Activated CD4-positive, CD25-positive, alpha-beta regulatory T cell treated with anti-CD3 and anti-CD28 coated beads, Interleukin-2, amount 50 U/mL, for 24 hours (primary cell): ENCODE measurements at places on chromosomes 1 and 21.

GRCh38 chr1:8343464-8344001 is 25.6 kb downstream of the SLC45A1 start:
- no peak for ATAC-seq

DNA sequence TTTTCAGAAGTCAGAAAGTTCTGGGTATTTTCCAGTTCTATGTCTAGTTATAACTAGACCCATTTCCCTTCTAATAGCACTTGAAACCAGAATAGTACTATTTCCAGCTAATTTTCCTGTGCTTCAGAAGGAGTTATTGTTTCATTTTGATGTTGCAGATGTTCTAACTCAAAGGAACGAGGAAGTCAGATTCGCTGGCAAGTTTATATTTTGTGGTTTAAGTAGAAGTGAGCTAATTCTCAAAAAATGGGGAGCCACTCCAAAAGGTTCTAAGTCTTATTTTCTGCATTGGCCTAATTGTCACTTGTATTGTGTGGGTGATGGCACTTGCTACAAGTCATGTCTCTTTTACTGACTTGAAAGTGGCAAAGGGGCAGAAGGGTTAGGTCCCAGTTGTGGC is 18.1 kb downstream of the CCDC185 start:
- no peak for ATAC-seq

DNA sequence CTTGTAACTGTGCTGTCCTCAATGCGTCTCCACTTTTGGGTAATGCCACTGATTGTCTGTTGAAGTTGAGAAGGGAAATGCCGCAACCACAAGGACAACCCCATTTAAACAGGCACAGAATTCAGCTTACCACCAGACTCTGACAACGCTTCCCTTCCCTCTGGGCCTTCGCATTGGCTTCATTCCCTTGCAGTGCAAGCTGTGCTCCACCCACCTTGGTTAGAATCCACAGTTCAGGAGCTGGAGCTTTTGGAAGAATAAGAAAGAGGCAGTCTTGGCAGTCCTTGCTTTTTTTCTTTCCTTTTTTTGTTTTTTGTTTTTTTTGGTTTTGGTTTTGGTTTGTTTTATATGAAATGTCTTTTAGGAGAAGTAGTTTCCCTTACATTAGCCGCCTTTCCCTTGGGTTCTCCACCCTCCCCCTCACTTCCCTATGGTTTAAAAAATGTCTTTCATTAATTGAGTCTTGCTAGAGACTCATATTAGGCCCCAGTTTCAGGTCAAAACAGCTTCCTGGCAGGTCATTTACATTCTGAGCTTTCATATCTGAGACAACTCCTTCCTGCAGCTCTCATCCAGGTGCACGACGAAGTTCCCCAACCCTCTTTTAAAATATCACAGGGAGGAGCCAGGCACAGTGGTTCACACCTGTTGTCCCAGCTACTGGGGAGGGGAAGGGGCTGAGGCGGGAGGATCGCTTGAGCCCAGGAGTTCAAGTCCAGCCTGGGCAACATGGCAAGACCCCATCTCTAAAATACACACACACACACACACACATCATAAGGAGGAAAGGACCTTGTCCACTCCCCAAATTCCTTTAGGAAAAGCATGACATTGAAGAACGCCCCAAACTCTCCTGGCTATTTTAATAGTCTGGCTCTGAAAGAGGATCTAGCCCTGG is 20.7 kb upstream of the LAX1 start:
- ATAC-seq: peak; percentile 35

- ATAC-seq: no peak
Measured at GRCh38 chr1:28392027-28392652, 22.6 kb downstream of the PHACTR4 start.

DNA sequence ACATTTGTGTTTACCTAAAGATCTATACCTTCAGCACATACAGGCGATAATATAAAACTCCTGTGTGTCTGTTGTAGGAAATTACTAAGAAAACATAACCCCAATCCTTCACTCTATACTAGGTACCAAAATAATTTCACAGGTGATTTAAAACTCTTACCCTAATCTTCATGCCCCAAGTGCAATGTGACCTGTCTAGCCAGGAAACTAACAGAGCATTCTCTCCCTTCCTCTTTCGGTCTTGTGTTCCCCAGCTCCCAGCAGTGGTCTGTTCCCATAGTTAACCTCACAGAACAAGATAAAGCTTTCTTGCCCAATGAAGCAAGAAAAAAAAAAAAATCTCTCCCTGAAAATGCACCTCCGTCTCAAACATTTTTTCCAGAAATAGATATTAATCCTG is 493.5 kb downstream of the DPYD start:
- no peak for ATAC-seq

DNA sequence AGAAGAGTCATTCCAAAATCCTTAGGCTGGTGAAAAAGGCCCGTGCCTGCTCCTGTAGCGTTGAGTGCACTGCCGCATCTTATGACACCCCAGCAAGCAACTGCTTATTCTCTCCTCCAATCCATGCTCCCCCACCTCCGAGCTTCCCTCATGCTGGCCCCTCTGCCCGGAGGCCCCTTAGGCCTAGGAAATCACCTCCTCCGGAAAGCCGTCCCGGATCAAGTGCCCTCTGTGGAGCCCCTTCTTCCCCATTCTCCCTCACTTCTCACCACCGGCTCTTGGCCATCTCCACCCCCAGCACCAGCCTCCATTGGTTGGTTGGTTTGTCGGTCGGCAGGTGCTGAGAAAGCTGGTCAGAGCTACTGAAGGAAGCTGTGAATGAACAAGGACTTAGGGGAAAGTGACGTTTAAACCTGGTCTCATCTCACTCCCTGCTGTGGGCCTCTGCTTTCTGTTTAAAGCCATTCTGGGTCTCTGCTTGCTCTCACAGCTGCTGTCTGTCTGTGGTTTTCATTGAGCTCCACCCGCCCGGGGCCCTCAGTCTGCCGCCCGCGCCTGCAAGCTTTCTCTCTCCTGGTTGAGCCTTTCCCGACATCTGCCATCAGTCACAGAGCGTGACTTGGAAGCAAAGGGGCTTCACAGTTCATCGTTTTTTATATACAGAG is 122.2 kb downstream of the KCNN3 start:
- peak; percentile 76 for ATAC-seq

GRCh38 chr21:33124889-33125288 is 54.9 kb downstream of the OLIG1 start:
- no peak for ATAC-seq

DNA sequence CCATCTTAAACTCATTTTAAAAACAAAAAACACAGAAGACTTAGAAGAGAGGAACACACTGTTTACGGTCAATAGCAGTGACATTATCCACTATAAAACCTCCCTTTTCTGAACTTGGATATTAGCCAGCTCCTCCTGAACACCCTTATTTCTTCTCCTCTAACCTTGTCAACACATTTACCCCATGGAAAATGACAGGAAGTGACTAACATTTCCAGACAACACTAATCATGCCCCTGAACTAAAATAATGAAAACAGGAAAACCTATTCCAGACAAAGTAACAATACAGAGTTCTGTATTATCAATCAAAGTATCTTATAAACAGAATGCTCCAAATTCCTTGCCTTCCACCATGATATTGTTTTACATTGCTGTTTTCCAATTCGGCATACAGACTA is 45.3 kb downstream of the PALMD start:
- ATAC-seq: no peak

DNA sequence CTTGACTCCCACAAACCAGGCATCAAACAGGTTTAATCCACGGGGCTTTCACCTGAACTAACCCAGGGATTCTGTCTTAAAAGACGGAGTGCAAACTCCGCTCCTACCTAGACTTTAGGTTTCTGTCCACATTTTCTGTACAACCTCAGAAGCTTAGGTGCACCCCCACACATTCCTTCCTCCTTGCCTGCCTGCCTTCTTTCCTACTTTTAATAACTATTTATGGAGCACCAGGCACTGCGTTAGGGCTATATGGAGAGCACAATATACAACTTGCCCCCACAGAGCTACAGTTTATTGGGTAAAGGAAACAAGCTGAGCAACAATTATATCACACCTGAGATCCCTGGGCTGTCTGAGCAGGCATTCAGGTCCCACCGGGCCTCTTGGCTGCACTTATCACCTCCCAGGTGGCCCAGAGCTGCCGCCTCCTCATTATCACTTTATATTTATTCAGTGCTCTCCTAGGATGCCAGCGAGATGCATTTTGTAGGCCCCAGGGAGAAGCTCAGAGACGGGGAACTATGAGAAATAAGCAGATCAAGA is 64.1 kb downstream of the DNTTIP2 start:
- ATAC-seq: no peak

GRCh38 chr1:156767879-156768604 is 707 bp downstream of the PRCC start:
- ATAC-seq: peak; percentile 0

- no peak for ATAC-seq
Measured at GRCh38 chr1:87462894-87463293, 134.2 kb downstream of the LMO4 start.

DNA sequence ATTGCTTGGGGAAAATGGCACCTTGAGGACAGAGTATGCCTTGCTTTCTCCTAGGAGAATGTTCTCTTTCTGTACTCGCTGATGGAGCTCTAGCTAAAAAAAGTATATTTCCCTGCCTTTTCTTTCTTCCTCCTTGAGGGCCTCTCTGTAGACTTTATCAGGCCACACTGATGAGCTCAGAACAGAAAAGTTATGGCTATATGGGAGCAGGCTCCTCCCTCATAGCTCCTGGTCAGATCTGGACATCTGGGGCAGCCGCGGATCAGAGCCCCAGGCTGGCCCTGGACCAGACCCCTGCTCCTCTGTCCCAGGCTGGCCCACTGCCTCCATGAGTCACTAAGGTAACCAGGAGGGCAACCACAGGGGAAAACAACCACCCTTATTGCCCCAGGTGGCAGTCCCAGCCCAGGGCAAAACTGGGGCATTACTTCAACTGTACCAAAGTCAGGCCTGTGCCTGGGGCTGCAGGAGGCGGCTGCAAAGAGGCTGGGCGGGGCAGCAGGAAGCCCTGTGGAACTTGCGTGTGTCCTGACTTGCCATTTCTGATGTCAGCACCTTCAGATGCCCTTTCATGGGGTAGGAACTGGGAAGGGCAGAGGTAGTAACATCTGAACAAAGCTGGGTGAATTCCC is 26.3 kb upstream of the ZNF648 start:
- ATAC-seq: no peak

DNA sequence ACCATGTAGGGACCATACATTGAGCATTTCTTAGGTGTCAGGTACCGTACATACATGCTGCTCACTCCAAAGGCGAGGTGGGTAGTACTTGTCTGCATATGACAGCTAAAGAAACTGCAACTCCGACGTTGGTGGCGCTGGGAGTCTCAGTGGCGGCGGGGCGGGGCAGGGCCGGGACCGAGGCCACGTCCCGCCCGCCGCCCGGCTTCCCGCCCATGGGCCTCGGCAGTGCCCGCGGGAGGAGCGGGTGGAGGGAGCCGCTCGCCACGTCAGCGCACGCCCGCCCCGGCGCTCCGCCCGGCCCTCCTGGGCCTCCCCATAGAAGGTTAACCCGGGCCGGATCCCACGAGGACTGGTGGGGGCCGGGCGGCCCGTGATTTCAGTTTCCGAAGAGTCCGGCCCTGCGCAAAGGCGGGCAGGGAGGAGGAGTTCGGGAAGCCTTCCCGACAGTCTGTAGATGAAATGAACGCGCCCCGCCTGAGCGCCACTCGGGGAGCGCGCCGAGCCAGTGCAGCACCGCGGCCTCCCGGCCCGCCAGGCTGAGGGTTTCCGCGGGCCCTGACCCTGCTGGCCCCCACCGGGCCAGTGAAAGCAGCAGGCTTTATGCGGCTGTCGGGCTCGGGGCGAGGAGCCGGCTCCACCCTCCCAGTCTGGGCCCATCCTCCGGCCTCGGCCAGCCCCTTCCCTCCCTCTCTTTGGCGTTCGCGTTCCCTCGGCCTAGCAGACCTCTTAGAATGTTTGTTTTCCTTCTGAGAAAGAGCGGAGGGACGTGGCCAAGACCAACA is 119.9 kb upstream of the JUN start:
- peak; percentile 94 for ATAC-seq

GRCh38 chr1:41733021-41733420 is 185.7 kb downstream of the HIVEP3 start:
- ATAC-seq: no peak

DNA sequence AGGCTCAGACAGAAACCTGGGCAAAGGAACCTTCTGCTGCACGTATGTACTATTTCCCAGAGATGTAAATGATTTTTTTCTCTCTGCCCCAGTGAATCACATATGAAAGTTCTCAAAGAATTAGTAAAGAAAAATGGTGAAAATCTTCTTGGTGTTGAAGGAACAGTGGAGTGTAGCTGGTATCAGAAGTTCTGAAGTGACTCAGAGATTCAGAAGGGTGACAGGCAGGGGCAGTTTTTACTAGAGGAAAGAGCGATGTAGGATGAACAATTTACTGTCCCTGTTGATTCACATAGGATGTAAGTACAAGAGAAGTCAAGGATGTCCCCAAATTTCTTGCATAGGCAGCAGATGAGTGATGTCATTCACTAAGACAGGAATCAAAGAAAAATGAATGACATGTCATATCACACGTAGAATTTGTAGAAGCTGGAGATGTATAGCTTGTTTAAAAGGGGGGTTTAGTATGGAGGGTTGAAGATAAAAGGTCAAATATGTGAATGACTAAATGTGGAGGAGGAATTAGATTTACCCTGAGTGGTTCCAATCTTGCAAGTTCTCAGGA is 26.4 kb downstream of the WLS start:
- ATAC-seq: no peak

DNA sequence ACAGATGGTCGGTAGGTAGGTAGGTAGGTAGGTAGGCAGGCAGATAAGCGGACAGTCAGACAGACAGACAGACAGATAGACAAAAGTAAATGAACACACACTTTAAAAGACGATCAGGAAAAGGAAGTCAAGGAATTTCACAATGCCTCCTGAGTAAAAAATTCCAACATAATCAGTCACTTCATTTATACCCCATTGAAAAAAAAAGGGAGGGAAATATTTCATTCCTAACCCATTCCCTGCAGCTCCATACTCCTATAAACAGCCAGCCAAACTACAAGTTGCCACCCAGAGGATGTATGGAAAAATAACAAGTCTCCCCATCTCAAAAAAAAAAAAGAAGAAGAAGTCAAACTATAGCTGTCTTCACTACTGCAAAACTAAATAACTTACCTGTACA is 43.4 kb downstream of the ZZZ3 start:
- no peak for ATAC-seq

DNA sequence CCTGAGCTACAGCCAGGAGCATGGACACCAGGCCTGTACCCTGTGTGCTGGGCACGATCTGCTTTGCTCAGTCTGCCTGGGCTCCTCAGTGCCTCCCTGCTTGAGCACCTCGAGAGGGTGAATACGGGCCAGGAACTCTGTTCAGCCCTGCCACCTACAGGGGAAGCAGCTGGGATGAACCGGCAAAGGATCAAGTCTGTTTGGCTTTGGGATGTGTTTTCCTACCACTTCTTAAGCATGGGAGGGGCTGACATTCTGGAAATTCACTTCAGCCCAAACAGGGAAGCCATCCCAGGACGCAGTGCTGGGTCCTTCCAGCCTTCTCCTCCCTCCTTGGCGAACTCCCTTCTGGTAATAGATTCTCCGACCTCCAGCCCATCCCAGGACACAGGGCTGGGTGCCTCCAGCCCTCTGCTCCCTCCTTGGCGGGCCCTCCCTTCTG is 55.8 kb upstream of the SELENON start:
- no peak for ATAC-seq
